Stimulated activated CD4-positive, alpha-beta T cell treated with anti-CD3 and anti-CD28 coated beads, Interleukin-4, amount 100 ng/mL, for 48 hours (primary cell): ENCODE measurements at places on chromosomes 7 and 10.

DNA sequence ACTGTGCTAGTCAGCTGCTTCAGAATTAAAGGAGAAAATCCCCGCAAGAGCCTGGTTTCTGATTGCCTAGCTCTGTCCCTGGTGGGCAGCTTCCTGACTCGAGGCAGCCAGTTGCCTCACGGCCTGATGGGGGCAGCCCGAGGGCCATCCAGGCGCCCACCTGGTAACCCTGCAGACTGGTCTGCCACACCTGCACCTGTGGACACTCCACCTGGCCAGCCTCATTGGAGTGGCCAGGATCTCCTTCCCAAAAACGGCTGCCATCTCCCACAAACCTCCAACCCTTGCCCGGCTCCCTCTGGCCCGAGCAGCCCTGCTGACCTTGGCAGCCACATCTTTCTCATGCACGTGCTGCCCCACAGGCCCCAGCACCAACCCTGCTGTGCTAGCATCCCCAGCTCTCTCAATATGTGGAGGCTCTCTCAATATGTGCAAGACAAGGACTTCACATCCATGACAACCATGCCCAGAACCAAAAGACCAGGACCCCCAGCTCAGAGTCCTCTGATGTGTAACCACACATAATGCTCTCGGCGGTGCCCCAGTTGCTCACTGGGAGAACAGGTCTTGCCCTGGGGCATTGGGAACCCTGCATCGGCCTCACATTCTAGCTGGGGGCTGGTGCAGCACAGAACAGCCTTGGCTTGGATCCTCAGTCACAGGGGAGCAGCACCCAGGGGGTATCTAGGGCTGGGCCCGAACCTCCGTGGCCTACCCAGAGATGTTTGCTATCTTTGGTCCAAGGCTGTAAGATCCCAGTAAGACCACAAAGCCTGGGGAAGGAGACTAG lies 14.6 kb downstream of the DRGX start:
- no peak for DNase-seq

DNA sequence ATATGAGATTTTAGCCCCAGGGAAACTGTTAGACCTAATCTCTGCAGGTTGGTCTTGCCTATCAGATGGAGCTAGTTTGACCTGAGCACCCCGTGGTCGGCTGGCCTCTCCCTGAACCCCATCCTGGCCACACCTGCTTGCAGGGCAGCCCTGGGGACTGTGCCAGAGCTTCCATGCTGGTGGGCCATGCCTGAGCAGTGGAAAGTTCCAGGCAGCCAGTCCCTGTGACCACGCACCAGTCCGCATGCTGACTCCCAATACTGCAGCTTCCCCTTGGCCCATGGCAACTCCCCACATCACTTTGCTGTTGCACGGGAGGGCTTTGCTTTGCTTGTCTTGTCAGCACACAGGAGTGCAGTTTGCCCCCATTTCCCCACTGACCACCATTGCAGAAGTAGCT lies 427.8 kb upstream of the SEMA3D start:
- no peak for DNase-seq

- no peak for DNase-seq
Observed at GRCh38 chr10:22552888-22553378, 161.4 kb downstream of the PIP4K2A start.

- no peak for DNase-seq
Observed at GRCh38 chr7:133512560-133512959, 259.7 kb downstream of the EXOC4 start.

DNA sequence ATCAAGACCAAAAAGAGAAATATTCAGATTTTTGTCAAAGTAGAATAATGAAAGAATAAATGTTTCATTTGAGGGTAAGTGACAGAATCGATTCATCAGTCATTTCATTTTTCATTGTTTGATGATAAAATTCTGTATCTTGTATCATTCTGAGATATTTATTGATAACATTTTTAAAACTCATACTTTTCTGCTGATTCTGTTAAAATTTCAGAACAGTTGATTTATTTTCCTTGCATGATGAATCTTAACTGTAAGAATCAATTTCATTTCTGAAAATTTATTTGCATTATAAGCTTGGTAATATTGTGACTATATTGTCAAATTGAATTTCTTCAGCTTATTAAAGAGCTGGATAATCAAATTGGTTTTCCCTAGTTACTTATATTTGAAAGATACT lies 13.9 kb downstream of the PHYHIPL start:
- no peak for DNase-seq

GRCh38 chr10:109866168-109866994 lies 56.9 kb downstream of the XPNPEP1 start:
- no peak for DNase-seq

GRCh38 chr7:923108-924041 lies 31.1 kb downstream of the ADAP1 start:
- peak; percentile 93 for DNase-seq

DNA sequence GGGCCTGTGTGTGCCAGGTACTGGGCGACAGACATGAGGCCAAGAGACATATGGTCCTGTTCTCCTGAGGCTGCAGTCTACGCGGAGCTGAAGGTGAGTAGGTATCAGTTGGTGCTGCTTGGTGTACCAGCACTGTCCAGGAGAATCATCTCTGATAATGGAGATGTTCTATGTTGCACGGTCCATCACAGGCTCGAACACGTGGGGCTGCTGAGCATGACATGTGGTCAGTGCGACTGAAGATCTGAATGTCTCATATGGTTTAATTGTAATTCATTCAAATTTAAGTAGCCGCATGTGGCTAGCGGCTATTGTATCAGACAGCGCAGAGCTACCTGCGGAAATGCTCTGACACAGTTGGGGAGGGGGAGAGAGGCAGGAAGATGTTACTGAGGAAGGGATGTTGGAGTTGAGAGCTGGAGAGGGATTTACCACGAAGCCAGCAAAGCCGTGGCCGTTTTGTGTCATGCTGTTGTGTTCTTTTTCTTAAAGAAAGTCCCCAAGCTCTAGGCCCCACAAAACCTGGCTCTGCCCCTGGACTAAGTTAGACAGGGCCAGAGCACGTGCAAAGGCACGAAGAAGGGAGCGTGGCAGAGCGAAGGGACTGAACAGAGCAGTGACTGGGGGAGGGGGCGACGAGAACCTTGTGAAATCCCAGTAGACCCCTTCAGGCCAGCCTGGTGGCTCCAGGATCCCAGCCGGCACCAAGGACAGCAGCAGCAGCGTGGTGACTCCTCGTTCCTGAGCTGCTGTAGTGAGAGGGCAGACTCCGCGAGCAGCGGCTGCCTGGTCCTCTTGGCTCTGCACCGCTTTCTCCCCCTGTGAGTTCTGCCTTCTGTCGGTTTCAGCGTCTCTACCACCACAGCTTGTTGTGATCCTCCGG lies 20.0 kb downstream of the SMKR1 start:
- DNase-seq = no peak
